K562 (cell line): ENCODE measurements at places on chromosomes 7 and 10. TPM values are rescaled to one million over a fixed set of nuclear protein-coding genes. Genes with fewer than 3 reads are reported as not detected.
A peak's percentile ranks its signal among the peaks of the same experiment; 100 is the strongest.

DNA sequence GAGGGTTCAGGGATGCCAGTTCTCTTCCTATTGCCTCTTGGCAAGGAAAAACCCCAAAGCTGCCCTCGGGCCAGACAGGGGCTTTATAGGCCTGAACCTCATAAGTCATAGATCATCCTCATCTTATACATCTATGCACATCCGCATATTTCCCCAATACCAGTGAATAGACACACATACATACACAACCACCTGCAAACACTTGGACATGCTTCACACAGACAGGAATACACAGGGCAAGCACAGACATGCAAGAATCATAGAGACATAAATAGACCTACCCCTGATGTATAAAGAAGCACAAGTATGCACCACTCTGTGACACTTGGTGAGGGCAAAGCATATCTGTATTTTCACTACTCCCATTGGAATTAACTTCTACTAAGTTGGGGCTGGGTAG is 30.7 kb downstream of the MBL2 start:
- H3K27me3 ChIP-seq = no peaks in the 10 kb centered on the region
- no peaks in the 10 kb centered on the region for H3K36me3 ChIP-seq
- H3K27ac ChIP-seq = no peak overlapping the region
- no peak overlapping the region for H3K4me3 ChIP-seq

DNA sequence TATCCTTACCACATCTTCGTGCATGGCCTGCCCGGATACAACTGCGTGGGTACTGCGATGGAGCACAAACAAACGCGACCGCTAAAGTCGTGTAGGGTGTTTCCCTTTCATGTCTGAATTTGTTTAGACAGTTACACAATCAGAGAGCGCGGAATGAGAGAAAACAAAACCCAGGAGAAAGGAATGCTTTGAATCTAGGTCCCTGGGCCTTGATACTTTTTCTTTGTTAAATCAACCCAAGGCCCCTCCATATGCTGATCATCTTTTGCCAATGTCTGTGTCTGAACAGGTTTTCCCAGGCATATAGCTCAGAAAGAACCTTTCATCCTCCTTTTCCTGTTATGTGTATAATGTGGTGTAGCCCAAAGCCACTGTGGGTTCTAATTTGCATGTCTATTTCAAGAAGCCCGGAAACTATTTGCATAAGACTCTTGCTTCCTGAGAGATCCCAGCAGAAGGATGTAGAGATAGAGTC is 145.8 kb downstream of the FRMD4A start:
- peaks cover 11% of the 10 kb centered on the region; the same call in 1 of the 2 replicates for H3K27me3 ChIP-seq
- peak; percentile 29 for DNase-seq
- H3K4me3 ChIP-seq = no peak overlapping the region
- H3K27ac ChIP-seq = peak overlapping the region; percentile 84
- H3K4me1 ChIP-seq = peaks cover 41% of the 10 kb centered on the region
- H3K36me3 ChIP-seq = no peaks in the 10 kb centered on the region

GRCh38 chr10:81873932-81874816 is 820 bp upstream of the NRG3 start:
- no peak overlapping the region for H3K27ac ChIP-seq
- H3K4me1 ChIP-seq = no peaks in the 10 kb centered on the region
- H3K4me3 ChIP-seq = no peak overlapping the region
- H3K36me3 ChIP-seq = no peaks in the 10 kb centered on the region

DNA sequence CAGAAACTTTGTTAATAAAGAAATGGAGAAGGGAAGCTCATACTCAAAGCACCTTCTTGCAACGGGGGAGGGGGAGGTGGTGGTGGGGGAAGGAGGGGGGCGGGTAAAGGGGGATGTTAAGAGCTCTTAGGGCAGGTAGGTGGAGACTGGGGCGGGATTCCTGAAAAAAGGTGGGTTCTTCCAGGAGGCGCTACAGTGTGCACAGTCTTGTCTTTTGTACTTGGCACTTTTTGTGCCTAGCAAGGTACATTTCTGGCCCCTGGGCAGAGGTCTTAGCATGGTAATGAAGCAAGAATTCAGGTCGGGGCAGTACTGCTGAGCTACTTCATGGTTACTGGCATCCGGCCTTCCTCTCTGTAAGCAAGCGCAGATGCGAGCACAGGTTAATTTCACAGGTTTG is 15.2 kb upstream of the LAMB4 start:
- no peaks in the 10 kb centered on the region for H3K27me3 ChIP-seq
- no peak for DNase-seq
- no peak overlapping the region for H3K27ac ChIP-seq
- no peak overlapping the region for H3K4me3 ChIP-seq
- no peaks in the 10 kb centered on the region for H3K36me3 ChIP-seq
- no peaks in the 10 kb centered on the region for H3K4me1 ChIP-seq

GRCh38 chr10:75226095-75226494 is 9.7 kb downstream of the COMTD1 start:
- DNase-seq = no peak
- no peak overlapping the region for H3K4me3 ChIP-seq
- H3K4me1 ChIP-seq = no peaks in the 10 kb centered on the region
- no peaks in the 10 kb centered on the region for H3K27me3 ChIP-seq
- no peak overlapping the region for H3K27ac ChIP-seq

- H3K36me3 ChIP-seq = no peaks in the 10 kb centered on the region
- H3K4me3 ChIP-seq = no peak overlapping the region
- no peak overlapping the region for H3K27ac ChIP-seq
- no peaks in the 10 kb centered on the region; the same call in 1 of the 2 replicates for H3K4me1 ChIP-seq
Measured at GRCh38 chr10:96225119-96225518, 46.2 kb downstream of the BLNK start.

DNA sequence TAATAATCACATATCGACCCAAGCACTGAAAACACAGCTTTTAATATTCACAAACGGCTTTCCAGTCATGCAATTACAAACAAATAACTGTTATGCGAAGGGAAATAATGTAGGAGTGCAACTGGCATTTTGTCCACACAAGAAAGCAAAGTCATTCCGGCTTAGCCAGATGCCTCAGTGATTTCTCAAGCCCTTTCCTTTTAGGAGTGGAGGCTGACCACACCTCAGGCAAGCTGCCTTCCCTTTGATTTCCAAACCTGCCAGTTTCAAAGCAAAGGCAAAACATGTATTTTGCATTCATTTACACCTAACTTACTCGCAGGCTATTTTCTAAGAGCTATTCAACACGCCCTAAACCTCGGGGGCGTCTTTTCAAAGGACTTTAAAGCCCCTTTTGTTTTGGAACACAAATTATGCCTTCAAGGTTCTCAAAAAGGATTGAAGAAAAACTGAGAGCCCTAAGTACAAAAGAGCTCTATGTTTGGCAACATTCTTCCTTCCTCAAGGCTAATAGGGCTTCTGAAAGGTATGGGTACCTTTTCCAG is 109.6 kb downstream of the CPXM2 start:
- peaks cover 12% of the 10 kb centered on the region for H3K27me3 ChIP-seq
- no peak for DNase-seq
- H3K4me1 ChIP-seq = no peaks in the 10 kb centered on the region
- no peak overlapping the region for H3K4me3 ChIP-seq
- H3K36me3 ChIP-seq = no peaks in the 10 kb centered on the region

- no peaks in the 10 kb centered on the region for H3K27me3 ChIP-seq
- H3K27ac ChIP-seq = no peak overlapping the region
- H3K4me1 ChIP-seq = no peaks in the 10 kb centered on the region
- DNase-seq = no peak
- H3K36me3 ChIP-seq = no peaks in the 10 kb centered on the region
Measured at GRCh38 chr7:121531175-121532070, 135.3 kb upstream of the FAM3C start.

DNA sequence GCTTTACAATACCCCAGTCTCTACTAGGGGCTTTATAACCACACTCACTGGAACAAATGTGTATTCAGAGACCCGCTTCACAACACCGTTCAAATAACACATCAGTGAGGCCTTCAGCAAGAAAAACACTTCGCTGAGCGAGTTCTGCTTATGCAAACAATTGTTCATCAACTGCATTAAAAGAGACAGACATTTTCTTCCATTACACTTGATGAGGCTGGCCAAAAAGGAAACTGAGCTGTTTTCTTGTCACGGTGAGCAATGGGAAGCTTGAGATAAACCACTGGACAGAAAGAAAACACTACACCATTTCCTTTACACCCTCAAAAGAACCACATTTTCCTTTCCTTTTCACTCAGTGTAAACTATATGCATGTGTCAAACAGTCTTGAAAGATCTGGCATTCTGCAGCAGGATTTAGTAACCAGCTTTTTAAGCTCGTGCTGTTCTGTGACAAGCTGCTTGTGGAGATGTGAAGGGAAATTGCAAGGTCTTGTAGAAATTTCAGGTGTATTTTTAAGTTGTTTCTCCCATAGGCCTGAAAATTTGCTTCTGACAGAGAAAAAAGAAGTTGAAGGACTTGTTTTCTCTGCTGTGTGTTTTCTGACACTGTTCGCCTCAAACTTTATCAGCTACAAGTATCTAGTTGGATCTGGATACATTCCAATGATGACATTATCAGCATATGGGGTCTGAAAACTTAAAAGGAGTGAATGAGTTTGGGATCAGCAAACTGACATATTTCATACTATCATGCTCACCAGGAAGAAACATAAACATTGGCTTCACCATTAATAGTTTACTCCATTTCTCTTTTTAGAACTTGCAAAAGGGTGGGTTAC is 693.1 kb downstream of the PARD3 start:
- no peak overlapping the region for H3K4me3 ChIP-seq
- no peaks in the 10 kb centered on the region for H3K27me3 ChIP-seq
- H3K4me1 ChIP-seq = no peaks in the 10 kb centered on the region
- H3K27ac ChIP-seq = no peak overlapping the region

- no peaks in the 10 kb centered on the region for H3K27me3 ChIP-seq
- DNase-seq = peak; percentile 17
- no peak overlapping the region for H3K27ac ChIP-seq
- peaks cover 17% of the 10 kb centered on the region; the same call in 2 of the 3 replicates for H3K36me3 ChIP-seq
- H3K4me3 ChIP-seq = no peak overlapping the region
Measured at GRCh38 chr10:21599582-21599981, 65.5 kb downstream of the MLLT10 start.

Gene ADRB1
- 0.07 and 0.11 TPM in 2 replicates for total RNA-seq

Gene ERV3-1
- 15.7 and 18.4 TPM in 2 replicates for total RNA-seq

Gene CLCN1
- not detected in 2 replicates for total RNA-seq
